ENCODE measurements at places on chromosomes 5 and 9. TPM values are rescaled to one million over a fixed set of nuclear protein-coding genes. Genes with fewer than 3 reads are reported as not detected.

The RPP25L gene
- total RNA-seq = 44.8 TPM

The MAMDC2 gene
- 1.6 TPM for total RNA-seq

The SLC34A1 gene
- total RNA-seq = 0.19 TPM

The C9orf153 gene
- total RNA-seq = 0.98 TPM

The GDF9 gene
- 0.13 TPM for total RNA-seq

The SEMA4D gene
- total RNA-seq = 1.3 TPM

The SETD9 gene
- 45.4 TPM for total RNA-seq

The RASGEF1C gene
- 0.13 TPM for total RNA-seq

The BASP1 gene
- 1.7 TPM for total RNA-seq

The FAM193B gene
- total RNA-seq = 11.4 TPM

The ZFR gene
- total RNA-seq = 105 TPM

The STK32A gene
- 37.9 TPM for total RNA-seq

The THBS4 gene
- total RNA-seq = 0.48 TPM

The ENTPD8 gene
- not detected for total RNA-seq

The ACTBL2 gene
- total RNA-seq = 0.11 TPM

The PKD2L2 gene
- 0.11 TPM for total RNA-seq

The FSD1L gene
- 2.7 TPM for total RNA-seq

The NIPAL4 gene
- not detected for total RNA-seq

The WHRN gene
- 4.5 TPM for total RNA-seq

The HK3 gene
- not detected for total RNA-seq

The PCDHGA8 gene
- 0.13 TPM for total RNA-seq

The CTXN3 gene
- total RNA-seq = not detected

The TTC23L gene
- 0.40 TPM for total RNA-seq

The GRIN3A gene
- not detected for total RNA-seq

The CEP120 gene
- total RNA-seq = 12.6 TPM

The FAM153A gene
- total RNA-seq = not detected

The PCDHB16 gene
- total RNA-seq = 0.75 TPM

The SOX30 gene
- total RNA-seq = not detected

The C9 gene
- total RNA-seq = 0.05 TPM

The ZFP37 gene
- total RNA-seq = 1.3 TPM

The GAPT gene
- not detected for total RNA-seq

The LECT2 gene
- not detected for total RNA-seq

The KLF4 gene
- 3.6 TPM for total RNA-seq

The PCDHGC4 gene
- 0.11 TPM for total RNA-seq
